Smooth muscle cell of bladder (primary cell): ENCODE measurements at places on chromosomes 4 and X. TPM values are rescaled to one million over a fixed set of nuclear protein-coding genes. Genes with fewer than 3 reads are reported as not detected.

Gene FOXP3
- not detected in 2 replicates for total RNA-seq

Gene MPP1
- total RNA-seq = 30.3 and 33.7 TPM in 2 replicates

Gene MAD2L1
- 3.0 and 4.0 TPM in 2 replicates for total RNA-seq

Gene C4orf46
- 5.5 TPM in 2 replicates for total RNA-seq
